GM04503 (cell line): ENCODE measurements at places on chromosomes 7 and 10.

DNA sequence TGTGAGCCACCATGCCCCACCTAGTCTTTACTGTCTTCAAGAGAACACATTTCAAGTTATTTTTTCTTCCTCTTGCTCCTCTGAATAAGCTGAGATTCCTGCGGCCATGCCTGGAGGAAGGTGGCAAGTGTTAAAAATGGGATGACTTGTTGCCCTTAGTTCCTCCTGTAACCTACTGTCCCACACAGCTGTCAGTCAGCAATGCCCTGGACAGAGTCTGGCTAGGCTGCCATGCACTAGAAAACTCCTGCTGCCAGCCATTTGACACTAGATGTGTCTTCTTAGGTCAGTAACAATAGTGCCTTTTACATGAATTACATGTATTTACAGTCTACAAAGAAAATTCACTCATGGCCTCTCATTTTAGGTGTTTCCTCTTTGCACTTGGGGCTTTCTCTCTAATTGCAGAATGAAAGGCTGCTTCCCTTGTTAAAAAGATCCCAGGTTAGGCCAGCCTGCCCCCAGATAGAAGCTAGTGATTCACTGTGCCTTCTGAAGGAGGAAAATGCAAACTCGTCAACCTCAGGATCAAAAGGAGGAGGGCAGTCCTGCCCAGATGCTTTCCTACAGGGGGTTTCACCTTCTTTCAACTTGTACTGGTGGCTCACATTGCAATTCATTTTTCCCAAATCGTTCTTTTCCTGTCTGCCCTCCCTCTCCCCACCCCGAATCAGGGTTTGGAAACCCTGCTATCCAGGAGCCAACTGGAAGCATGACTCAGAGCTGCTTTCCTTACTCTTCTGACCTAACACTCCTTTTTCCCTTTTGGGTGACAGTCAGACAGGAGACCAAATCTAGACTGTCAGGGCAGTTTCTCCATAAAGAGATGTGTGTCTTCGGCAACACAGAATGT is 136.6 kb downstream of the SPAG6 start:
- no peak for DNase-seq

DNA sequence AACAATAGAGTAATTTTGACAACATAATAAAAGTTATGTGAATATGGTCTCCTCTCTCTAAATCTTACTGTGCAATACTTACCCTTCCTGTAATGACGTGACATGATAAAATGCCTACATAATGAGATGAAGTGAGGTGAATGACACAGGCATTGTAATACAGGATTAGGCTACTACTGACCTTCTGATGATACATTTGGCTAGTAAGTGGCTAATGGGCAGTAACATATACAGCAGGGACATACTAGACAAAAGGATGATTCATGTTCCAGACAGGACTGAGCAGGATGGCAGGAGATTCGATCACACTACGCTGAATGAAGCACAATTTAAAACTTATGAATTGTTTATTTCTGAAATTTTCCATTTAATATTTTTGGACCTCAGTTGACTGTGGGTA is 4.7 kb downstream of the C10orf88 start:
- DNase-seq, result no peak

- DNase-seq, result no peak
These were observed 203.1 kb downstream of the MLLT10 start for GRCh38 chr10:21737106-21737505.

DNA sequence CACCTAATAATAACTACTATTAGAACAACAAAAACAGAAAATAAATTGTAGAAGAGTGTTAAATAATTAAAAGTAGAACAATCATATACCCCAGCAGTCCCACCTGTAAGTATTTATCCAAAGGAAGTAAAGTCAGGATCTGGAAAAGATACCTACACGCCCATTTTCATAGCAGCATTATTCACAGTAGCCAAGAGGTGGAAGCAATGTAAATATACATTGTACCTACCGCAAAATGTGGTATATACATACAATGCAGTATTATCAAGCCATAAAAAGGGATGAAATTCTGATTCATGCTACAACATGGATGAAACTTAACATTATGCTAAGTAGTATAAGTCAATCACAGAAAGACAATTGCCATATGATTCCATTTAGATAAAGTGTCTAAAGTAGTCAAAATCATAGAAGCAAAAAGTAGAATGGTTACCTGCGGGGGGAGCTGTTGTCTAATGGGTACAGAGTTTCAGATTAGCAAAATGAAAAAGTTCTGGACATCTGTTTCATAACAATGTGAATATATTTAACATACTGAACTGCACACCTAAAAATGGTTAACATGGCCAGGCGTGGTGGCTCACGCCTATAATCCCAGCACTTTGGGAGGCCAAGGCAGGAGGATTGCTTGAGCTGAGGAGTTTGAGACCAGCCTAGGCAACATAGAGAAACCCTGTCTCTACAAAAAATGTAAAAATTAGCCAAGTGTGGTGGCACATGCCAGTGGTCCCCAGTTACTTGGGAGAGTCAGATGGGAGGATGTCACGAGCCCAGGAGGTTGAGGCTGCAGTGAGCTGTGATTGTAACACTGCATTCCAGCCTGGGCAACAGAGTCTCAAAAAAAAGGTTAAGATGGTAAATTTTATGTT is 6.0 kb upstream of the TMED4 start:
- no peak for DNase-seq

GRCh38 chr10:18140957-18141845 is 977 bp downstream of the CACNB2 start:
- no peak for DNase-seq

DNA sequence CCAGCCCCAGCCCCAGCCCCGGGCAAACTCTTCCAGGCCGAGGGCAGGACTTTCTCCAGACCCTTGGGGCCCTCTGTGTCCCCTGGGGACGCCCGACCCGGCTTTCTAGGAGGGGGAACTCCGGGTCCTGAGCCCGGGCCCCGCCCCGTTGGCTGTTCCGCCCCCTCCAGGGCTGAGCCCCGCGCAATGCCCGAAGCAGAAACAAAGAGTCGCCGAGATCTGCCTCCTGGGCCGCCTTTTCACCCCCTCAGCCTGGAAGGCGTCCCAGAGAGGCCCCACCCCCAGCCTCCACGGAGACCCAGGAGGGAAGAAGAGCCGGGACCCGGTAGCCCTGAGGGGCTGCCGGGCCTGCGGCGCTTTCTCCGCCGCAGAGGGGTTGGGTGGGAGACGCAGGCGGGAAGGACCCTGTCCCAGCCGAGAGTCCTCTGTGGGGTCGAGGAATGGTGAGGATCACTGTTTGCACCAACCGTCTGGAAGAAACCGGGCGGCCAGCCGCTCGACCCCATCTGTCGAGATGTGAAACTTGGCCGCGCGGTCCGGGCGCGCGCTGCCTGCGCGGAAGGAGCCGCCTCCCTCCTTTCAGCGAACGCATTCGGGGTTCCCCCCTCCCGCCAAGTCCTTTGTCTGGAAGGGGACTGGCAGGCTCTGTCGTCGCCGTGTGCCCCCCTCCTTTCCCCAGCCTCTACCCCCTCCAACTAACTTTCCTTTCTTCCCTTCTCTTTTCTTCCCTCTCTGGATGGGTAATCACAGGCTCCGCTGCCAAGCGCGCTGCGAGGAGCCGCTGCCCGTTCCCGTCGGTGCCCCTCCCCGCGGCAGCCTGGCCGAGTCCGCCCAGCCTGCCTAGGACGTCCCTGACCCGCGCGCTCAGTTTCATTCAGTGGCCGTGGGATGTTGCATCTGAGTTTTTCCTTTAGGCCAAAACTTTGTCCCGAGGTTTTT is 10.2 kb downstream of the EN2 start:
- DNase-seq, result no peak

GRCh38 chr10:4533621-4534020 is 292.4 kb upstream of the AKR1E2 start:
- no peak for DNase-seq

- DNase-seq, result no peak
These were observed 186.4 kb downstream of the LRRC4 start for GRCh38 chr7:127844707-127845331.

DNA sequence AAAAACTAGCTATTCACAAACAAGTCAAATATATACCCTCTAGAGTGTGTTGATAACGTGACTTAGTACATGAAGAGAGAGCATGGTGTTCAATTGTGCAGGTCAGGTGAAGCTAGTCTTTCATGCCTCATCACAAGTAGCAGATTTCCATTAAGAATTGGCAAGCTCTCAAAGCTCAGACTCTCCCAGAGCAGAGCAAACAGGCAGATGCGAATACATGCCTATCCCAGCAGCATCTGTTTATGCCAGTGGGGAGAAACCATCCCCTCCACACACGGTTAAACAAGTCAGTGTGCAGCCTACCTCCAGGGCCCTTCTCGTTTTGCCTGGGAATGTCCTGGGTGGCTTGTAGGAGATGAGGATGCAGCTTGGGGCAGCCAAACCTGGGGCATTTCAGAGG is 532.5 kb upstream of the C7orf33 start:
- no peak for DNase-seq

GRCh38 chr10:110456046-110456445 is 41.7 kb upstream of the DUSP5 start:
- no peak for DNase-seq

- no peak for DNase-seq
These were observed 97.6 kb downstream of the CUX1 start for GRCh38 chr7:101915000-101915399.

GRCh38 chr7:27205325-27206280 is 5.7 kb upstream of the HOXA13 start:
- DNase-seq, result no peak

DNA sequence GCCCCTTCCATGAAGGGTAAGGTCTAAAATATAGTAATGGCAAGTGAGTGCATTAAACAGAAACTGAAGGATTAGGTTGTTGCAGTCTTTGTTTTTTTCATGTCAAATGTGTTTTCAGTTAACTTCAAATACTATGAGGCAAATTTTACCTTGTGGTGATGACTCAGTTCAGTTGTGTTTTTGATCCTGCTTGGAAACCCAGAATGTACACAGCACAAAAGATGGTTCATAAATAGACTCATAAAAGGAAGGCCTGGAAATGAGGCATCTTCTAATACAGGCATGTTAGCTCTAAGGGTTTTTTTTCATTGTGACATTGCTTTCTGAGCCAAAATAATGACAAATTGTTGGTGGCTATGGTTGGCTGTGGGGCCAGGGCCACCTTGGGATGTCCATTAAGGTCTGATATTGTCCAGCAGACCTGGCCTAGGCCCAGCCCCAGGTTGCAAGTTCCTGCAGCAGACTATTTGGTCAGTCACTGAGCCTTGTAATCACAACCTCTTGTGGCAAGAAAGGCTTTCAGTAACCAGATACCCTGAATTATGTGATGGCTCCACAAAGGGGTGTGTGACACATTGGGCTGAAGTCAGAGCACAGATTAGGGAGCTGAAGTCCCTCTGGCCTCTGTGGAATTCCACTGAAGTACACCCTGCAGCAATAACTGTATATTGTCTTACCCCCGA is 69.0 kb upstream of the SAMD8 start:
- DNase-seq, result peak; percentile 78

DNA sequence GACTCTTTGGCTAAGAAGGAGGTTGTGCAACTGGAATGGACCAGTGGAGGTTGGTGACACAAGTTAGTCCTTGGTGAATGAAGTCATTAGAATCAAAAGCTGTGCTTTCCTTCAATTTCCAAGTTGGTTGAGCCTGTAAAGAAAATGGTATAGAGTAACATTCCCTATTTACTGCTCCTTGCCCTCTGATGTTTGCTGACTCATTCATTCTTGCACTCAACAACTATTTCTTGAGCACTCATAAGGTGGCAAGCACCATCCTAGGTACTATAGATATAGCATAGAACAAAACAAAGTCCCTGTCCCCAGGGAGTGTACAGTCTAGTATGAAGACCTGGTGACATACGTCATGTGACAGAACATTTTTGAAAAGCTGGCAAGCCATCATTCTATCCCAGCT is 118.9 kb upstream of the CCDC6 start:
- DNase-seq, result no peak

DNA sequence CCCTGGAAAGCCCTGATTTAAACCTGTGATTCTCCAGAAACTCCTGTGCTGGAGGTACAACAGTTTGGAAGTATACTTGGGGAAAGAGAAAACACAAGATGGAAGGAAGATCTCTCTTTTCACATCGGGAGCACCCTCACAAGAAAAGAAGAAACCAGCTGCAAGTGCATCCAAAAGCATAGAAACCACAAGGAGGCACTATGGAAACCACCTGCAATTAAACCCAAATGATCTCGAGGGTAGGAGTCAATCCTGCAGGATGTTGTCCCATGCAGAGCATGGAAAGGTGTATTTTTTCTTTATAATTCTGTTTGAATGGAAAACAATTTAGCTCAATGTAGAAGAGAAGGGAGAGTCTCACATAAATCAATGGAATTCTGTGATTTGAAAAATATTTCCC is 210.5 kb downstream of the TWIST1 start:
- DNase-seq, result no peak

DNA sequence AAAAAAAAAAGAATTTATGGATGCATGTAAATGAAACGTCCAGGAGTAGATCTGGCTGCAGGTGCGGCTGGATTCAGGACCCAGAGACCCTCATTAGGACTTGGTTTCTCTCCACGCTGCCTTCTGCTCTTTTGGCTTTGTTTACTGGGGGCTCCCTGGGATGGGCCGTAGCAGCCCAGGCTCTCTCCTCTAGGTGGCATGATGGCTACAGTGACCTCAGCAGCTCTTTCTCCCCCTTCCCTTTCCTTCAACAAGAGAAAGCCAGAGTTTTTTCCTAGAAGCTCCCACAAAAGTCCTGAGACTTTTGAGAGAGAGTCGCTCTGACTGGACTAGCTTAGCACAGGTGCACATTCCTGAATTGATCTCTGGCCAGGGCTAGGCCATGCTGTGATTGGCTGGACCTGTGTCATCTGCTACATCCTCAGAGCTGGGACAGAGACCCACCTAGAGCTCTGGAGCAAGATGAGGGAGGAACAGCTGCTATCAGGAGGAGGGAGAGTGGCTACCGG is 67.8 kb upstream of the PDCD4 start:
- DNase-seq, result no peak

- DNase-seq, result no peak
These were observed 613.5 kb downstream of the PTPRN2 start for GRCh38 chr7:157973971-157974677.

DNA sequence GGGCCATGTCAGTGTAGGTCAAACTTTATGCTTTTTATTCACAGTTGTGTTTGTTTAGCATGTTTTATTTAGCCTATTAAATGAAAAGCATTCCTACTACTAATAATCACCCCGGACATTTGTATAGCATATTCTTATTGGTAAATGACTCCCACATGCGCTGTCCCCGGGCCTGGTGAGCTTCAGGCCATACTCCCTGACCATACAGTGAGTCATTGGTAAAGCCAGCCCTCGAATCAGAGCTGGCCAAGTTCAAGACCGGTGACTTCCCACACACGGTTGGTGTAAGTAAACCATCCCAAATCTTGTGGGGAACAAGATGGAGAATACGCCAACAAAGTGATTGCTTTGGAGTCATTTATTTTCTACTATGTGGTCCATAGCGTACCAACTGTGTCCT is 238.7 kb upstream of the TCF7L2 start:
- no peak for DNase-seq

- DNase-seq, result peak; percentile 96
These were observed 12.7 kb upstream of the MIOS start for GRCh38 chr7:7554021-7554432.

DNA sequence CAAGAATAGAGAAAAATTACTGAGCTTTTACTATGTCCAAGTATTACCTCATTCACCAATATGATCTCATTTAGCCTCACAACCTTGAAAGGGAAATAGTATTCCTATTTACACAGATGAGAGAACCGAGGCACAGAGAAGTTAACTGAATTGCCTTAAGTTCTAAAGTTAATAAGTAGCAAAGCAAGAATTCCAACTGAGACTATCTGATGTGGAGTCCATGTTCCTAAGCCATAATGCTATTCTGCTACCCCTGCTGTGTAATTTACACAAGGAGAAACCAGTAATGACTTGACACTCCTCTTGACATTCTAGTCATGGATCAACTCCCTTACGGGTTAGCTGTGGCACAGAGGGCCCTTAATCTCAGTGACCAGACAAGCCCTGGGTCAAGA is 60.7 kb downstream of the ABCB4 start:
- no peak for DNase-seq

- no peak for DNase-seq
These were observed 175.0 kb upstream of the LYZL2 start for GRCh38 chr10:30804478-30805055.
